ENCODE measurements at places on chromosomes 7 and 10.

DNA sequence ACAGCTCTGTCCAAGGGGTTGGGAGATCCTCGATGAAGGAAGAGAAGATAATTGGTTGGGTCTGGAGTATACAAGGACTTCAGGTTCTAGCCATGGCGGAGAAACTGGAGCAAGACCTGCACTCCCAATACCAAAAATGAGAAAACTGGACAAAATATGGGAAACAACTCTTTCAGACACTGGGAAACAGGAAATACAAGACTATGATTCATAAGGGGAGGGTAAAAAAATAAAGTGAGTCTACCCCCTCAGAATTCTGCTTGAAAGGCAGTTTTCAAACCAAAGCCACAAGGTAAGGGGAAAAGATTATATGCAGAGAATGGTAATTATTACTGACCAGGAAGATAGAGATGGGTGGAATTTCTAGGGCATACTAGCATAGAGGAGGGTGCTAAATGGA is 10.2 kb upstream of the SEC61G start:
- no peak for DNase-seq

GRCh38 chr10:43377424-43377883 is 6.0 kb downstream of the FXYD4 start:
- DNase-seq = no peak

- no peak for DNase-seq
Observed at GRCh38 chr10:95384011-95384704, 93.4 kb upstream of the PDLIM1 start.

DNA sequence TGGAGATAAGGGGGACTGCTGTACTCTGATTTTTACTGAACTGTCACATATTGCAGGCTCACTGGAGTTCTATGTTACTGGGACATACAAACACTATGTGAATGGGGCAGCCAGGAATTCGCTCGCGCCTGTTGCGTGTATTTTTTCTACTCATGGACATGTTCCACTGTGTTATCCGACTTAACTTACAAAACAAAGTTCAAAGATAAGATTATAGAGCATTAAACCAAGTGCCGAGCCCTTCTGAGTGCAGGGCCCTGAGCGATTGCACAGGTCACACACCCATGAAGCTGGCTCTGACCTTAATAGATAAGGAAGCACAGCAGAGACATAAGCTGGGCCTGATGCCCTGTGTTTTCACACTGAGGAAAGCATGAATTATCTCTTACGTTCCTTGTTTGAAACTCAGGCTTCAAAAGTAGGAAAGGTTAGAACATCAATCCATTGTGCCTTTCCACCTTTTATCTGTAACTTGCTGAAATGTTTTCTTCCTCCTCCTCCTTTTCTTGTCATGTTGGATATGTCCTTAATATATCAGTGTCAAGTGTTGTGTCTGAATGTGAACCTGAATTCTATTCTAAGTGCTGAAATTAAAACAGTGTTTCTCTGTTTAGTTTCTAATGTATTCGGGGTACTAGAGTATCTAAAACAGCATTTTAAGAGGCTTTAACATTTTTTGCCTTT is 273.8 kb downstream of the AUTS2 start:
- DNase-seq = no peak

GRCh38 chr7:140025241-140025640 is 37.5 kb downstream of the PARP12 start:
- DNase-seq = no peak

DNA sequence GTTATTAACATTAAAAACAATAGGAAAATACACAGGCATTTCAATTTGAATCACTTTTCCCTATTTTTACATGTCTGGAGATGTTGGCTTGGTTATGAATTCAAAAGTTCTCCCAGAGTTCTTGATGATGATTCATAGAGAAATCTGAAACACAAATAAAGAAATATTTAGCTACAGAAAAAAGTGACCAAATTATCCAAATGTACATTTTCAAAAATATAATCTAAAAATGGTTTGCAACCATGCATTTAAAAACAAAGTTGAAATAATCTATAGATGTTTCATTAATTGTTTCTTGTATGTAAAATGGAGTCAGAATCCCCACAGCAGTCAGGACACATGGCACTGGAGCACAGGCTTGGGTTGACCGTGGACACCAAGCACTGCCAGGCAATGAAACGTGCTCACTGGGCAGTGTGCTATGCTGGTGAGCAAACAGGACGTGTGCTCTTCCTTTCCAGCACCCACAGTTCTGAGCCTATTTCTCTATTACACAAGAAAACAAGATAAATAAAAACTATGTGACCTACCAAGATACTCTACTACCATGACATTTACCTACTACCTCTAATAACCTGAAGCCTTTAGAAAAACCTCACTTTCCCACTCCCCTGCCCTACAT is 44.1 kb upstream of the PTPRN2 start:
- DNase-seq = no peak

- no peak for DNase-seq
Observed at GRCh38 chr7:129634361-129635034, 23.0 kb downstream of the NRF1 start.

DNA sequence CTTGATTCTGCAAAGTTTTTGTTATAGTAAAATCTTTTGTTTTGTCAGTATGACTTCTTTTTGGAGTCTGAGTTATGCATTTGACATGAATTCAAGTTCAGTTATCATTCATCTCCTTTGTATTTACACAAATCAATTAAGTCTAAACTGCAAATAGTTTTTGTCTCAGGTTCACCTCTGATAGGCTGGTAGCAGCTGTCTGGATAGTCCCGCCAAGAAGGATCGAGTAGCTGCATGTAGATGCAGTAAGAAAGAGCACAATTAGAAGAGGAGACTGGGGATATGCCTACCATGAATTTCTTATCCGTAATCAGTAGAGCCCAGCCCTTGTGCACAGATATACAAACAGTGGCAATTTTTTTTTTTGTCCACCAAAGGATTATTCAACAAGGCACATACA is 392.5 kb upstream of the ETV1 start:
- DNase-seq = no peak

GRCh38 chr7:130896898-130897514 is 163.0 kb upstream of the KLF14 start:
- peak; percentile 69 for DNase-seq

DNA sequence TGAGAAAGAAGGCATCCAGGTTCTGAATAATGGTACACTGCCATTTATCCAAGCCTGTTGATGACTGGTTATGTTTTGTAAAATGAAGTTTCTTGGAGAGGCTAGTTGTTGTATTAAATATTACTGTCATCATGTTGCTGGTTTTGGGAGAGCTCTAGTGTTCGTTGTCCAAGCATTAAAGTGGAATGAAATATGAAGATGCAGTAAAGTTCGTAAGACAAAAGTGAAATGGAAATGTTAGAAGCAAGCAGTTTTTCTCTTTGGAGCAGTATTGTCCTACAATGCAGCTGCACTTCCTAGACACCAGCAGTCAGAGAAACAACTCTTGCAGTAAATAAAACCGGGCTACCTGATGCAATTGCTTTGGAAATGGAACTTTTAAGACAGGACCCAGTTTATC is 156.8 kb upstream of the FZD1 start:
- no peak for DNase-seq

GRCh38 chr10:690372-691161 is 1.1 kb upstream of the DIP2C start:
- DNase-seq = no peak

- DNase-seq = no peak
Observed at GRCh38 chr7:24595671-24596418, 22.6 kb downstream of the PALS2 start.

GRCh38 chr7:133629701-133630100 is 376.8 kb downstream of the EXOC4 start:
- no peak for DNase-seq

DNA sequence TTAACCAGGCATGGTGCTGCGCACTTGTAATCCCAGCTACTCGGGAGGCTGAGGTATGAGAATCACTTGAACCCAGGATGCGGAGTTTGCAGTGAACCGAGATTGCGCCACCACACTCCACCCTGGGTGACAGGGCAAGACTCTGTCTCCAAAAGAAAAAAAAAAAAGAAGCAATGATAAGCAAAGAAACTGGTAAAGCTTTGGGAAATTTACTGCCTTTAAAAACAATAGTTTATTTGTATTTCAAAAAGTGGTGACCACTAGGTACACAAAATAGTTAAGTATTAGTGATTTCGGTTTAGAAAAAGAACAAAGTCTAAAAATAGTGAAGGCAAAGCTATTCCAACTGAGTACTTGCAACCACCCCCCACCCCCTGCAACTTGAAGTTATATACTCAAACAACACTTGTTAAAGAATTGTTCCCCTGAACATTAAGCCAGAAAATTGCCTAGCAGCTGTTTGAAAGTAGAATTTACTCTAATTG is 37.7 kb downstream of the MALSU1 start:
- no peak for DNase-seq

GRCh38 chr7:70380421-70381015 is 751.4 kb upstream of the GALNT17 start:
- DNase-seq = no peak

DNA sequence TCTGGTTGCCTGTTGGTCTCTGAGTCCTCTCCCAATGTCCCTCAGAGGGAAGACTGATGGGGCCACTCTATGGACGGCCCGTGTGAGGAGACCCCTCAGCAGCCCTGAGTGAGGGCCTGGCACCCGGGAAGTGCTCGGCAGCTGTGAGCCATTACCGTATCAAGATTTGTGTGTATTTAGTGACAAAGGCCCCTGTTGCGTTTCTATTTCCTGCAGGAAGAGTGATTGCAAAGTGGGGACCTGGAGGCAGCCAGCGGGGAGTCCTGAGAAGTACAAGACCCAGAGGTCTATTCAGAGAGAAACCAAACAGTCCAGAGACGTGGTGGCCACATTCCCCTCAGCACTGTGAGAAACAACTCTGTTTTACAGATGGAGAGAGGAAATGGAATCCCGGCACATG is 51.1 kb upstream of the CHST15 start:
- DNase-seq = no peak

DNA sequence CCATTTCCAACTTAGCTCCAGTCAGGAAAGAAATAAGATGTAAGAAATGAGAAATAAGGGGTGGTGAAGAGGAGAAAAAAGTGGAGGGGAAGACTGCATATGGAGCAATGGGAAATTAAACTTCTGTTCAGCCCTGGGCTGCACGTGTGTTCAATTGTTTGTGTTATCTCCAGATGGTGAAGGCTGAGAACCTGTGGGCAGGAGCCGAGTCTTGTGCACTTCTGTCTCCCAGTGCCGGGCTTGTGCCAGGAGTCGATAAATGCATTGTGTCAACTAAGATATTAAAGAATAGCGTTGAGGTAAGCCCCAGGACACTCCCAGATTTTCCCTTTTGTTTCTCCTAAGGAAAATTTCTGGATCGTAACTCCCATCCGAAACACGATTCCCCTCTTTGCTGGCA is 98.2 kb downstream of the PRLHR start:
- no peak for DNase-seq

DNA sequence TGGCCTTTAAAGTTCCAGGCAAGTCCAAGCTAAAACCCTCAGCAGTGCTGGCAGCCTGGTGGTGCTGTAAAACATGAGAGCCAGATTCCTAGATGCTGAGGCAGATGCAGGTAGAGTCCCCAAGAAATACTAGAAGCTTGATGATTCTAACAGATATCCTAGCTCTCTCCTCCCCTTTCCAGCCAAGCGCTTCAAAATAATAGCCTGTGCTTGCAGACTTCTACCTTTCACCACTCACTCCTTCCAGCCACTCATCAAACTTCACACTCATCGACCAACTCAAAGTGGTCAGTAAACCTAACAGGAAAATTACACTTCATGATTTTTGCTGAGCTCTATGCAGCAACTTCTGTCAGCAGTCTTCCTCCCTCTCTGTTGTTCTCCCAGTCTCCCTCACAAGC is 50.2 kb downstream of the LMBR1 start:
- no peak for DNase-seq

GRCh38 chr10:127850944-127851343 is 41.8 kb downstream of the CLRN3 start:
- no peak for DNase-seq

DNA sequence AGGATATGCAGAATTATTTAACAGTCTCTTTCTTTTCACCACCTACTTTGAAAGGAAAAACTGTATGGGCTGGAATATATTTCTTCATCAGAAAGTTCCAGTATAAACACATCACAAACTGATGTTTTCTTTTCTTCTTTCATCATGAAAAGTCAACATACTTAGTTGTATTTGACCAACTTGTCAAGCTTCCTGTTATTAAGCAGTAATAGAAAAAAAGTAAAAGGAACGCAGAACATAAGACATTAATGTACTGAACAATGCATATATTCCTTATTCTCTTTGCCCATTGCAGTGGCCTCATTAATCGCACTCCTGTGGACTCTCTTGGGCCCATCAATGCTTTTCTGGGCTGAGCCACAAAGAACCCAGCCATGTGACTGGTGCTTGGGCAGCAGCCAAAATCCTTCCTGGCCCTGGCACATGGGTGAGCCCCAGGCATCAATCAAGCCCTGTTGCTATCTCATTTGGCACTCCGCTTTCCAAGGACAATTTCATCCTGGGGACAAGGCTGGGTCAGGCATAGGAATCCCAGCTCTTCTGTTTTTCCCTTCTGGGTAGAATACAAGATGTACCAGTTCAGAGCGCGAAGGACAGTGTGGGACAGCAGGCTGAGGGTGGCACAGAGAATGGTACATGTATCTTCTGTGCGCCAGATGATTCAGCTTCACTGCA is 42.3 kb downstream of the RHOBTB1 start:
- no peak for DNase-seq
